ENCODE measurements at places on chromosomes 3 and 15. TPM values are rescaled to one million over a fixed set of nuclear protein-coding genes. Genes with fewer than 3 reads are reported as not detected.

DNA sequence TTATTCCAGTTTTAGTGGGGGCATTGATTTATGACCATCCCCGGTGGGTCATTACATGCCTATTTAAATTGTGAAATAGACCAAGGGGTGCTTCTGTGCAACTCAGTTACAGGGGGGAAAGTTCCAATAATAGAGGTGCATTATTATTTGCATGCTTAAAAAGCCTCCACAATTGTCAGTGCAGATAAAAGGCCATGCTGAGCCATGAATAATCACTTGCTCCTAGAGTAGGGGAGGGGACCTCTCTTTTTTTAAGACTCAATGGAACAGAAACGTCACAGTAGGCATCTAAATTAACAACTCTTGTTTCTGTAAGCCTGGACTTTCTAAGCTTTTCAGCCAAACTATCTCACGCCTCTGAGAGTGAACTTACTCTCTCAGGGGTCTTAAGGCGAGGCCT, 66.5 kb upstream of the CMTM7 start:
- DNase-seq: no peak

GRCh38 chr15:48414015-48414414, 82.8 kb downstream of the DUT start:
- DNase-seq: no peak

GRCh38 chr3:186902154-186902553, 28.2 kb upstream of the ST6GAL1 start:
- DNase-seq: no peak

GRCh38 chr3:57221883-57222282, 5.6 kb upstream of the APPL1 start:
- no peak for DNase-seq

The DPPA2 gene
- not detected for total RNA-seq

DNA sequence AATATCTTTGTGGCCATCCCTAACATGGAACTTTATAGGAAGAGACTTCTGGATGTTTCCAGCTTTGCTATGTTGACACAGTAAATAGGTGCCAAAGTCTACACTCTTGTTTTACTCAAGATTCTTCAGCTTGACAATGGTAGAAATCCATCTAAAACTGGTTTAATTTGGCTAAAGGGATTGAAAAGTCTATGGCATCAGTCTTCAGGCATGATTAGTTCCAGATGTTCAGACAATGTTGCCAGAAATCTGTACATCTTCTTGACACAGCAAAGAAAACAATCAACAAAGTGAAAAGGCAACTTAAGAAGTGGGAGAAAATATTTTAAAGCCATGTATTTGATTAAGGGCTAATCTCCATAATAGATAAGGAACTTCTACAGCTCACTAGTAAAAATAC, 130.5 kb downstream of the LRRC3B start:
- DNase-seq: no peak

GRCh38 chr3:117734496-117734895, 1024.9 kb downstream of the TUSC7 start:
- DNase-seq: no peak

DNA sequence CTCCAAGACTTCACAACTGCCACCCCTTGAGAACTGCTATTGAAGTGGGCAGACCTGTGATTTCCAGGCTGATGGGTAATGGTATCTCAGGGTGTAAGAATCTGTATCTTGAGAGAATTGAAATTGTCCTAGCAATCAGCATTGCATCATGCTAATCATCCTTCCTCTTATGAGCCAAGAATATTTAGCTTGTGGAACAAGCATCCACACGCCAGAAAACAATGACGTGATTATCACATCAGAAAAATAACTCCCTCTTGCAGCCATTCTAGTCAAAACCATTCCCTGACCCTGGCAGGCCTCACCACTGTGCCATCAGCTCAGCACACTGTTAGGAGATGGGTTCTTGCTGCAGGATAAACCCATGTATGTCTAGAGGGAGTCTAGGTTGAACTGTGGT, 6.7 kb downstream of the BCL2L10 start:
- no peak for DNase-seq

The DNAH12 gene
- 0.06 TPM for total RNA-seq

DNA sequence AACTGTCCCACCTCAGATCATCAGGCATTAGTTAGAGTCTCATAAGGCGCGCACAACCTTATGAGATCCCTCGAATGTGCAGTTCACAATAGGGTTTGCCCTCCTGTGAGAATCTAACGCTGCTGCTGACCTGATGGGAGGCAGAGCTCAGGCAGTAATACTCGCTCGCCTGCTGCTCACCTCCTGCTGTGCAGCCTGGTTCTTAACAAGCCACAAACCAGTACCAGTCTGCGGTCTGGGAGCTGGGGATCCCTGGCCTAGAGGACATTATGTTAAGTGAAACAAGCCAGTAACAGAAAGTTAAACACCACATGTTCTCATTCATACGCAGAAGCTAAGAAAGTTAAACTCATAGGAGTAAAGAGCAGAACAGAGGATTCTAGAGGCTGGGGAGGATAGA, 47.0 kb downstream of the MAP3K13 start:
- no peak for DNase-seq
